ENCODE measurements at places on chromosomes 6 and 20.

- no peak for DNase-seq
Observed at GRCh38 chr20:5567644-5568043, 182.6 kb upstream of the SHLD1 start.

- no peak for DNase-seq
Observed at GRCh38 chr6:72948153-72948552, 277.1 kb downstream of the KHDC1L start.

GRCh38 chr20:57777911-57778310, 68.1 kb upstream of the PMEPA1 start:
- no peak for DNase-seq

DNA sequence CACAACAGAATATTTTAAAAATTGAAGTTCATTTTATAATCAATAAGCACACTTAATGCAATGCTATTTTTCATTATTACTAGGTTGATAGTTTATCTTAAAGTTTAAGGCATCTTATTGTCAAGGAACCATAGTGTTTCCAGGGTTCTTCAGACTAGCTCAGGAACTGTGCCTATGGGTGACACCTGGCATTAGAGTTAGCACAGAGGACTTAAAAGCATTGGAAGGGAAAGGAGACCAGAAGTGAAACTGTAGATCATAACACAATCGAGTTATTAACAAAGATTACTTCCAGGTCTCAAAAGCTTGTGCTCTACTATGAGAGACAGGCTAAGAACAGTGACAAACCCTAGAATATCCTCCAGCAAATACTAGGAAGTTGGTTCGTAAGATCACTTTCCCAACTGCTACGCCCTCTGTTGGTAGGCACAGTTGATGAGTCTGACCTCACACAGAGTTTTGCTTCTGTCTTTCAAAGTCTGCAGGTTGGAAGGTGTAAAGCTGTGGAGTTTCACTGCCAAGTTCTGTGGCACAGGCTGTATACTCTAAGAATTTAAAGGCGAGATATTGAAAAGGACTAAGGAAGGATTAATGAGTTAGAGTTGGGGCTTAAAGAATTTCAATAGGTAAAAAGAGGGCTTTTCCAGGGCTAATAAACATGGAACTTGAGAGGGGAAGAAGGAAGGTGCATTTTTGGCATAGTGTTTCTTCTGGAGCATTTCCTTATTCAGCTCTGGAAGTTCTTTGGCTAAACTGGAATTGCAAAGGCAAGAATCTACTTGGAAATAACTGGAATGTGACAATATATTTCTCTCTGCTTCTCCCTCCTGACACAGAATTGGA, 531.3 kb upstream of the JAG1 start:
- peak; percentile 15 for DNase-seq

DNA sequence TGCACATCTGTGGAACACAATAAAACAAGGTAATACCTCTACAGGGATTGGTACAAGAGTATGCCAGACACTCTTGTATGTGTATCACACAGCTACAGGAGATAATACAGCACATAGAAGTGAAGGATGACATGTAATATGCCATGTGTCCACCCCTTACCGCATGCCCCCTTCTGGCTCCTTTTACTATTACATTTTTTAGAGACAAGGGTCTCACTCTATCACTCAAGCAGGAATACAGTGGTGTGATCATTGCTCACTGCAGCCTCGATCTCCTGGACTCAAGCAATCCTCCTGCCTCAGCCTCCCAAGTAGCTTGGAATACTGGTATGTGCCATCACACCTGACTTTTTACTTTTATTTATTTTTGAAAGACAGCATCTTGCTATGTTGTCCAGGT, 4.2 kb upstream of the NCR3 start:
- peak; percentile 19 for DNase-seq

DNA sequence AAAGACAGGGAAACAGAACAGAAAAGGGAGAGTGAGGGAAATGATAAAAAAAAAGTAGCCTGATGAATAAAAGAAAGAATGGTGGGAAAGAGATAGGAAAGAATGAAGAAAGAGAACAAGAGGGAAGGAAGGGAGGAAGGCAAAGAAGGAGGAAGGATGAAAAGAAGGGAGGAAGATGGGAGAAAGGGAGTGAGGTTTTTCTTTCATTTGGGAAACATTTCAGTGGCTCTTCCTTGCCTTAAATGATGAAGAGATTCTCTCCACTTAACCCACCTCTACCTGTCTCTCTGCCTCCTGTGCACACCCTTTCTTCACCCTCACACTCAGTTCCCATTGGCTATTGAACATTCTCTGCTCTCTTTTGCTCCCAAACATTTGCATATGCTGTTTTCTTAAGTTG, 222.1 kb upstream of the DEFB112 start:
- DNase-seq, result no peak

GRCh38 chr6:100463630-100464161, 1.0 kb downstream of the SIM1 start:
- no peak for DNase-seq

GRCh38 chr6:7528565-7528964, 12.9 kb upstream of the DSP start:
- DNase-seq, result no peak

All from NCI-H524 treated with DMSO at 0.1 percent for 48 hours (cell line).